ENCODE measurements at places on chromosomes 2 and 18.

DNA sequence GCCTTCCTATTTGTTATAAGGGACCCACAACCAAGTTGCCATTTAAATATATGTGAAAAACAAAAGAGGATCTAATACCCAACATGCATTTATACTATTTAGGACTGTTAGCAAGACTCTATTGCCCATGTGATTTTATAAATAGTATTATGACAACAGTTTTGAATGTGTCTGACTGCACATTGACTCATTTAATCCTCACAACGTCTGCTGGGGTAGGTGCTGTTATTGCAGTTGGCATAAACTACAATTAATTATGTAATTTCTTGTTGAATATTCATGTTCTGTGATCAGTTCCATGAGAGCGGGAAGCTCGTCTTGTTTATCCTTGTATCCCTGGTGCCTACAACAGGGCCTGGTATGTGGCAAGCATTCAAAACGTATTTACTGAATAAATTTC lies 53.7 kb downstream of the SH2D6 start:
- DNase-seq: no peak

DNA sequence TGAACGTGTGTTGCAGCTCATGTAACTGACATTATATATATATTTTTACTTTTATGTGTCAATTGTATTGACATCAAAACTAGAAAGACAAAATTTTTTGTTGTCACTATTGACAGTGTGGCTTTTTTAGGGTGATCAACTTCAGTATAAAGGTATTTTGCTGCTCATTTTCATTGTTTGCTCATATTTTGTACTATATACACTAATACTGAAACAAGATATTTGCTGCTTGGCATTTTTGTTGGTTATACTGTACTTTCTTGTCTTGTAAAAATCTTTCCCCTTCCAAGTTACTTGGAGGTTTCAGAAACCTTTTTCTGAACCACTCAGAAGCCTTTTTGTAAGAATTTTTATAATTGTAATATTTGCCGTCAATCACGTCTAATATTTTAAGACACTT lies 16.5 kb downstream of the AFTPH start:
- DNase-seq: no peak

DNA sequence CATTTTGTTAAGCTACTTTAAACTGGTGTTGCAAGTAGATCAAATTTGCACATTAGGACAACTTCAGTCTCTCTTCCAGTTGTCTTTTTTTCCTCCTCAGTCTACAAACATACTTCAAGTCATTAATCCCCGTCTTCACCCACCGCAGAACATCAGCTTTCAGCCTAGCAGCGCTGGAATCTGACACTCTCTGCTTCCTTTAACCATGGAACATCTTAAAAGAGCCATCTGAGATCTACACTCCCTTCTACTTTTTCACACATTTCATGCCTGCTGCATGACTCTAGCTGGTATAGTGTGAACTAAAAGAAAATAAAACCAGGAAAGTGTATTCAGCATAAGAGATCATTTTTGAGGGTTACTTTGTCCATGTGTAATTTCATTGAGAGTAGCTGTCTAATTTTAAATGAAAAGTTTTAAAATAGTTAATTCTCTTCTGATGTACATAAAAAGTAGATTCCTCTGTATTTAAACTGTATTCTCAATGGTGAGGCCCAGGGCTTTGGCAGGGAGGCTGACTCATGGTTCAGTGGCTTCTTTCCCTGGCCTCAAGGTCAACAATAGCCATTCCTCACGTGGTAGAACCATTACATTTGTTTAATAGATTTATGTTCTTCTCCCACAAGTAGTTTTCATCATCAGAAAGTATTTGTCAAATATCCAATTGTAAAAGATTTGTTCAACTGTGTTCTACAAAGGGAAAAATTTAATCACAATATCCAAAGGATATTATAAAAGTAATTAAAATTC lies 16.5 kb downstream of the SGPP2 start:
- DNase-seq: no peak

DNA sequence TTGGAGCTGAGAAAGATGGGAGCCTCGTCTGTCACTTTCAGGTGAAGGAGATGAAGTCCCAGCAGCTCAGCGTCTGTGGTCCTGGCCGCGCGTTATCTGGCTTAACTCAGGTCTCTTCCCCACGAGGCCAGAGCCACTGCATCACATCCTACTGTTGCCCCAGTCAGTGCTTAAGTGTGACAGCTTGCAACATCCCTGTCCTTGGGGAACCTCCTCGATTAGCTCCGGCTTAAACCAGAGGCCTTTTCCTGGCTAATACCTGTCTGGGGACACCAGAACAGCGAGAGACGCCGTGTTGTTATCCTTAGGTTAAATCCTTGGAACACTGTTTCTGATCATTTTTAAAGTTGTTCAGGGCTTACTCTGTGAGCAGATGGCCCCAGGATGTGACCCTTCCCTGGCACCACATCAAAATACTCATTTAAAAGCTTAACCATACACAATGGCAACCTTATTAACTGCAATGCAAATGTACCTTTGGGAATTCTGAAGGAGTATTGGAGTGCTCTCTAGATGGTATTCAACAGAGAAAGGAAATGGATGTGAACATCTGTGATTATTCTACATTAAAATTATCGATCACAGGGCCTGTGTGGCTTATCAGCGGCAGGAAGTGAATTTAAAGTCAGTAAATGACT lies 61.2 kb upstream of the SPP2 start:
- DNase-seq: peak; percentile 91

GRCh38 chr18:61901323-61901986 lies 8.6 kb upstream of the RNF152 start:
- peak; percentile 70 for DNase-seq

DNA sequence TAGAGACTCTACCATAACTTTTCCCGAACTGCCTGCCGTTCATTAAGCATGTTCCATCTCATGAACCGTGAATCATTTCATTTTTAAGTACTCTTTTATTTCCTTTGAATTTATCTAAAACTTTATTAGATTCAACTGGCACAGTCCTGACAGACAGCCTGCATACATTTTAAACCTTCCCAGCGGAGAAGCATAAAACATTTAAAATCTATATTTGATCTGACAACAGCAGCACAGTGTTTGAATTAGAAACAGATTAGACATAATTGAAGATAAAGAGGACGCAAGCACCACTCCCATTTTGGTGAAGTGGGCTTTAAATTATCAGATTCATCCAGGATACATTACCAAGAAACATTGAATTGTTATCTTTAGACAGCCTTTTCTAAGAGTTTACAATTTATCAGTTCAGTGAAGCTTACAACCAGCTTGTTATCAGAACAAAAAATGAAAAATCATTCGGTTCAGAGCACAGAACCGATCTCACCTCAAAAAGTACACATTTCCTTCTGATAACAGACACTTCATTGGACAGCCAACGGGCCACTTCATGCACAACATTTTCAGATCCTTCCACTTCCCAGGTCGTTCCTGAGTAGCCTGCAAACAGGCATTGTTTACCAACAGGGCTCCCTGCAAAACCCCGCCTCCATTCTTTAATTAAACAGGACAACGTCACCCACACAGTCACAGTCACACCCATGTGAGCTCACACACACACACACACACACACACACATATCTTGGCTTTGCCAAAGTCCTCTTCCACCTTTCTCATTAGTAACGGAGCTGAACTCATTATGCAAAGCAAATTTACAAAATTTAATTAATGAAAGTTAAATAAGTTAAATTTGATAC lies 171.2 kb downstream of the SP3 start:
- DNase-seq: peak; percentile 1

DNA sequence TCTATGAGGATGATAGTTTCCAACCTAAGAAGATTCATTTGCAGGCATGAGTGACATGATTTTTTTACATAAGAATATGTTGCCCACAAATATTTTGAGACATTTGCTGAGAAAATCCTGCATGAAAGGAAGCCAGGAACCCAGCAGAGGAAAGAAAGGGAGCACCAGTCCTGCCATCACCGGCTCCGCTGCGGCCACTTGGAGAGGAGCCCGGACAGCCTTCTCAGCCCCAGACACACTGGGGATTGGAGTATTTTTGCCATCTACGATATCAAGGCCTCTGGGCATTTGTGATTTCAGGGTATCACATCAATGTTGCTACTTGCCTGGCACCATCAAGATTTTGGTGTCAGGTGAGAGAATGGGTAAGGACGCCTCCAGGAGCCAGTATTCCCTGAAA lies 228.3 kb downstream of the PTGR3 start:
- DNase-seq: no peak

DNA sequence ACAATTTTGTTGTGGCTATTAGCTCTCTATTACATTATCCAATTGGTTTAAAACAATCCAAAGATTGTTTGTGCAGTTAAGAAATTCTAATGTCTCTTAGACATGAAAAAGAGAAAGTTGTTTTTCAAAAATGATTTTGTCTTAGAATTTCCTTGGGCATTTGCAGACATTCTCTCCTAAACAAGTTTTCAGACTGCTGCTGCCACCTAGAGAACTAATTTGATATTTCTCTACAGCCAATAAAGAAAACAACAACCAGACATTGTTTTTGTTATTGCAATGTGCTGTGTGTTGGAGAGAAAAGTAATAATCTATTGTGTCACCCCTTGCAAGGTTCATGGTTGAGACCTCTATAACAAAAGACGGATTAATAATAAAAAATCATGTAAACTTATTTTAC lies 119.0 kb upstream of the SYT4 start:
- peak; percentile 37 for DNase-seq

DNA sequence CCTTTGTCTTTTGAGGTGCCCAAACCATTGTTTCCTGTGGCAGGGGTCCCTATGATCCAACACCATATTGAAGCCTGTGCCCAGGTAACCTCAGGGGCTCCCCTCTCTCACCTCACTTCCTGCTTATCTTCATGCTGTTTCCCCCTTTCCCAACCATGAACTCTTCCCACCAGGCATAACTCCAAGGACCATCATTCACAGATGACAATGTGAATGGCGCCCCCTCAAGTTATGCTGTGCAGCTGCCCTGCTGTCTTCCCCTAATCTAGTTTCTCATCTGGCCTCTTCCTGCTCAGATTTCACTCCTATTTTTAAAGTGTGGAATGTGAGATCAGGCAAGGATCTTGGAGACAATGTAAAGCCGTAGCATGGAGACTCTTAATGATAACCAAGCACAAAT lies 1.4 kb downstream of the GMPPA start:
- DNase-seq: no peak

DNA sequence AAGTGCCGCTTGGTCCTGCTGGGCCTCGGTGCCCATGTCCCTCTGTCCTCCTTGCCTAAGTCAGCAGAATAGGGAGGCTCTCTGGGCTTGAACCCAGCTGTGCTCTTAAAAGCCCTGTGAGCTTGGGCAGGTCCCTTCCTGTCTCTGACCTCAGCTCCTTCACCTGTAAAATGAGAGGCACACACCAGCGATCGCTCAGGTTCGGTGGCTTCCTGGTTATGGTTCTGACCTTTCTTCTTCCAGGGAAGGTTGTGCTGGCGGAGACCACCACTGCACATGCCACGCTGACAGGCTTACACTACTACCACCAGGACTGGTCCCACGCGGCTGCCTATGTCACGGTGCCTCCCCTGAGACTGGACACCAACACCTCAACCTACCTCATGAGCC lies 36.1 kb upstream of the MAPRE3 start:
- DNase-seq: no peak

DNA sequence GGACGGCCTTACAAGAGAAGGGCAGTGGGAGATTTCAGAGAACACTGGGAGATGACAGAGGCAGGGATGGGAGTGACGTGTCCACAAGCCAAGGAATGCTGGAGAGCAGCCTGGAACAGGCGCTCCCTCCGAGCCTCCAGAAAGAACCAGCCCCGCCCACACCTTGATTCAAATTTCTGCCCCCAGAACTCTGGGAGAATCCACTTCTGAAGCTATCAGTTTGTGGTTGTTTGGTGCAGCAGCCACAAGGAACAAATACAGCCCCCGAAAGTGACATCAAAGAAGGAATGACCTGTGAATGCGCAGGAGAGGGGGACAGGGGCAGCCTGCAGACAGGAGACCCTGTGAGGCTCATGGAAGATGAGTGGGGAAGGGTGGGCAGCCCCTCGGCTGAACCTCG lies 67.3 kb downstream of the TWIST2 start:
- DNase-seq: no peak

GRCh38 chr2:26563686-26564085 lies 77.5 kb downstream of the CIB4 start:
- DNase-seq: no peak

DNA sequence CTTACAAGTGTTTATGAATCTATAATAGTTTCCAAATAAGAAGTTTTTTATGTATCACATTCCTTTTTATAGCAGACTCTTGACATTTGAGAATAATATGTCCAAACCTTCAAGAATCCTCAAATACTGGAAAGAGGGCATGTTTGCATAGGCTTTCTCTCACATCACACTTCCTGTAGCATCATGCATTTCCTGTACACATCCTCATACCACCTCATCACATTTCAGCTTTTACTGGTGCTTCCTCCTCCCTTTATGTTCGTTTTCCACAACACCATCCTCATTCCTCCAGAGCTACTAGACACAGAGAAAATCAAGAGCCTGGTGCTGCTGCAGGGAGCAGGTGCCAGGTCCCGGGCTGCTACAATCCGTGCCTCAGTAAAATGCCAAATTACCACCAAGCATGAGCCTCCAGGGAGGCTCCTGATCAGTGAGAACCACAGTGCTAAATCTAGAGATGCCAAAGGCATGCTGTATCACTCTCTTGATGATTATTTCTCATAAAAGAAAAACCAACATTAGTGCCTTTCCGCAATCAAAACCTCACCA lies 137.7 kb upstream of the CYP1B1 start:
- no peak for DNase-seq

DNA sequence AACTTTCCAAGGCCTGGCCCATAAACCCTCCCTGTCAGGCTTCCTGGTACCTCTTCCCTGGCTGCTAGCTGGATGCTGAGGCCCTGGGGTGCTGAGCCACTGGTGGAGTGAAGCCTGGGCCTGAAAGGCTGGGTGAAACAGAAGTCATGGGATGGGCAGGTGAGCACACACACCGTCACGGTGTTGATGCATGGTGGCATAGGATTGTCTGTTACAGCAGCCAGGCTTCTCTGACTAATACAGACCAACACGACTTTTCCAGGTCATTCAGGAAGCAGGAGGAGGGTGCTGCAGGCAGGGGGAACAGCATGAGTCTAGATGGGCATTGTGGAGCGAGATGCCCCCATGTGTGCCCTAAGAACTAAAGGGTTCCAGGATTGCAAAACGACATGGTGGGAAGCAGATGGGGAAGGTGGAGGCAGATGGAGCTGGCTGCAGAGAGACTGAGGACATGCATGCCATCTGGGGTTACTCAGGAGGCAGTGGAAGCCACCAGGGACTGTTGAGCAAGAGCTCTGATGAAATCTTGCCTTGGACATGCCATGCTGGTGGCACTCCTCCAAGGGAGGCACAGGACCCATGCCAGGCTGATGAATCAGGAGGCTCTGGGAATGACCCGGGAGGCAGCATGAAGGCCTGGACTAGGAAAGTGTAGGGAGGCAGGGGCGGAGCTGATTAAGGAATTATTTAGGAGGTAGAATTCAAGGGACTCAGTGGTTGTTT lies 480.9 kb downstream of the TSN start:
- DNase-seq: no peak

Data from NCI-H1092 treated with DMSO at 0.1 percent for 48 hours (cell line).